ENCODE measurements at places on chromosomes 1 and 21.

DNA sequence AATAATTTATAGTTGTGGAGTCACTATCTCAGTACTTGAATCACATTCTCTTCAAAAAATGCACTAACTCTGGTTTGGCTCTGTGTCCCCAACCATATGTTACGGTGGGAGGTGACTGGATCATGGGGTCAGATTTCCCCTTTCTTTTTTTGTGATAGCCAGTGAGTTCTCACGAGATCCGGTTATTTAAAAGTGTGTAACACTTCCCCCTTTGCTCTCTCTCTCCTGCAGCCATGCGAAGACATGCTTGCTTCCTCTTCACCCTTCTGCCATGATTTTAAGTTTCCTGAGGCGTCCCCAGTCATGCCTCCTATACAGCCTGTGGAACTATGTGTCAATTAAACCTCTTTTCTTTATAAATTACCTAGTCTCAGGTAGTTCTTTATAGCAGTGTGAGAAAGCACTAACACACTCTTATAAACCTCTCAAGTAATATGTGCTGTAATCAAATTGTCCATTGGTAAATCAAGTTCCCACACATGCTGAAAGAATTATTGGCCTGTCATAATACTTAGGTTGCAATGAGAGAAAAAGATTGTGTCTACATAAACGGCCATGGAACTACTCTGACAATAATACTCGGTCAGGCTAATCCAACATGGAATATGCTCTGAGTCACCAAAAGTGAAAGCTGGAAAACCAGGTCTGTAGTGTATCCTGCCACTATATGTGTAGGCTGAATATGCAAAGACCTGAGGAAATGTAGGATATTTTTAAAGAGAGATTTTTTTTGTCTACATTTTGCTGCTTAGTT, 107.5 kb downstream of the SLC44A5 start:
- no peak for DNase-seq

GRCh38 chr21:45990741-45991605, 9.4 kb downstream of the COL6A1 start:
- no peak for DNase-seq

- DNase-seq, result no peak
These were observed 18.6 kb upstream of the COL18A1 start for GRCh38 chr21:45386336-45386727.

DNA sequence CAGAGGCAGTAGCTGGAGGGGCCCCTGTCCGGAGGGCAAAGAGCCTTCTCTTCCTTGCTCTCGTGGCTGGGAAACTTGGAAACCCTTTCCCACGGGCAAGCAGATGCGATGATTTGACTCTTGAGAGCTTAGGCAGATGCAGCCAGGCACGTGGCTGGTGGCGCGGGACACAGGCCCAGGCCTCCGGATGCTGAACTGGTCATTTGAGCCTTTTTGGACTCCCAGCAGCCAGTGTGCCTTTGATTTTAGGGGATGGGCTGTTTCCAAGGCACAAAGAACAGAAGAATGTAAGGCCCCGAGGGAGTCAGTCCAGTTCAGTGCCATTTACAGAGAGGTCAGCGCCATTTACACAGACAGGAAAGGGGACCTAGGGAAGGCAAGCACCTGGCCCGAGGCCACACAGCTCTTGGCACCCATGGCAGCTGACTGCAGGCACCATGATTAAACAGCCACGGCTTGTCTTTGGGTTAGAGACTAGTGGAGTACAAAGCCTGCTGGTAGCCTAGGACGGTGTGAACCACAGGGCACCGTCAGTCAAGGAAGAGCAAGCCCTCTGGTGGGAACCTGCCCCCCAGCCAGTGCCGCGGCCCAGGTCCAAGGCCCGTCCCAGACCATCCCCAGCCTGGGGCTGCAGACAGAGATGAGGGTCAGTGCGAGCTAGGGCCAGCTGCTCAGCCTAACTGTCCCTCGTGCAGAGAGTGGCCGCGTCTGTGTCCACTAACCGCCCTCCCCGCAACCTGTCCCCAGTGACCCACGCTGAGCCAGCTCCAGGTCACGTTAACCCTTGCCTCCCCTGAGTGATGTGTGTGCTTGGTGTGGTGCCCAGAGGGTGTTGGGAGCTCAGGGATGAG, 20.4 kb upstream of the CCDC27 start:
- DNase-seq, result no peak

DNA sequence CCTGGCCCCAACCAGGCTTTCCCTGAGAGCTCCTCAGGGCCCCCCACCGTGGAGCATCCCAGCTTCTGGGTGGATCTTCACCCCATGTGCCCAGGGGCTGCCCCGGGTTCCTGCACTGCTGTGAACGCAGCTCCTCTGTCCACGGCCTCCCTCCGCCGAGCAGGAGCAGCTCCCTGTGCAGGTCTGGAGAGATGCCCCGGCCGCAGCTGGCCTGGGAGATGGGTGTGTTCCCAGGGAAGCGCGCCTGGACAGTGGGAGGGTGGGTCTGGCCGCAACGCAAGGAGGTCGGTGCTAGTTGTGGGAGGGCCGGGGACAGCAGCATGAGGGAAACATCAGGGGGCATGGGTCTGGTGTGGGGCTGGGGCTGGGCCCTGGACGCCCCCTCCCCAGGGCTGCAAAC, 71.3 kb downstream of the MORN1 start:
- no peak for DNase-seq

- no peak for DNase-seq
These were observed 8.7 kb upstream of the TNFRSF14 start for GRCh38 chr1:2547210-2548067.

DNA sequence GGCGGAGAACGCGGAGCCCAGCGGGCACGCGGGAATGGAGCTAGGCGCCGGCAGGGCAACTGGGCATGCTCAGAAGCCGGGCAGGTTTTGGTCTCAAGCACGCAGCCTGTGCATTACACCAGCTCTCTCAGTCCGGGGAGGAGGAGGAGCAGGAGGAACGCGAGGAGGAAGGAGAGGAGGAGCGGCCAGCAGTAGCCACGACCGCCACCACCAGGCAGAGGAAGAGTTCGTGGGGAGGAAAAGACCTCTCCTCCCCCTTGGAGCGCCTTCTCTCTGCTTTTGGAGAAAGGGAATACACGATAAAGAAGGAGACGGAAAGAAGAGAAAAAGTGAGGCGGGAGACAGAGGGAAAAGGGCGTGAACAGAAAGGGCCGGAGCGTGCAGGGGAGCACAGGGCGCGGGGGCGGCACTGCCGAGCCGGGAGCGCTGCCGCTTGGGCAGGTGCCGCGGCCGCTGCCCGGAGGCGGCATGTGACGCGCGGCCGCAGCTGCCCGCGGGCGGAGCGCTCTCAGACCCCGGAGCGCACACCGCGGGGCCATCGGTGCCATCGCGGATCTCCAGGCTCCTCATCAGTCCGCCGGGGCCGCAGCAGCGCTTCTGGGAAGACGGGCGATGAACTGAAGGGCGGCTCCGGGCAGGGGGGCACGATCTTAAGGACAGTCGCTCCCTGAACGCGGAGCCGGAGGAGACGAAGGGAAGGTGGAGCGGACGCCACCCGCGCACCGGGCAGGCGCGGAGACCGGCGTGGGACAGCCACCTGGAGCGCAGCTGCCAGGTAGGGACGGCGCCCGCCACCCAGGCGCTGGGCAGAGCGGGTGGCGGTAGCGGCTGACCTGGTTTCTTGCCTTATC, at the start of gene CHRM3:
Gene CHRM3, plus strand, starts transcription at position 116 of the 851 bp plus-strand sequence. CDS start 520,884 bp downstream, outside the sequence.
- peak; percentile 43 for DNase-seq

DNA sequence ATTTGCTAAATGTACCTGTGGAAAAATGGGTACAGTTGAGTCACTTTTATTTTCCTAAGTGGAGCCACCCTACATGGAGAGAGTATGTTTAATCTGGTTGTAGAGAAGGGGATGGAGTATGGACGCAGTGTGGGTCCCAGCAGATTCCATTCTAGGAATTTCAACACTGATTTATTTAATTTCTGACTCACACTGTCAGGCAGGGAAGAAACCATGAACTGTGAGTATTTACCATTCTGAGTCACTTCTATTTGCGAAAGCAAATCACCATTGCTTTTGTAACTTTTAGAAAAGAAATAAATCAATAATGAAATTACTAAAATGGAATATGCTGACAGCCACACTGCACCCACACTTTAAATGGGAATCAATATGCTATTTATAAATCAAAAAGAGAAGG, 339.0 kb downstream of the DSCAM start:
- DNase-seq, result no peak

GRCh38 chr1:247212627-247213617, 41.1 kb upstream of the ZNF124 start:
- no peak for DNase-seq

DNA sequence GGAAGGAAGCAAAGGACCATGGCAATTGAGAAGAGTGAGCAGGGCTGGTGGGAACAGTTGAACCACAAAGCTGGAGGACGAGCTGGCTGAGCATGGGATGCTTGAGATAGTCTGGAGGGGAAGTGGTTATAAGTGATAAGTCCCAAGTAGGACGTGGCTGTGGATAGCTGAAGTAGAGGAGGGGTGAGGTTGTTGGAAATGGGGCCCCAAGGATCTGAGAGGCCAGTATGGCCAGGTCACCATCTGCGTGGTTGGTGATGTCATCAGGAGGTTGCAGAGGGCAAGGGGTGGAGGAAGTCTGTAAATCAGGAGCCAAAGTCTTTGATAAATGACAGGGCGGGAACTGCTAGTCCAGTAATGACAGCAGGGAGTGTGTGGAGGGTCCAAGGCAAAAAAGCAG, 11.0 kb upstream of the REN start:
- no peak for DNase-seq

DNA sequence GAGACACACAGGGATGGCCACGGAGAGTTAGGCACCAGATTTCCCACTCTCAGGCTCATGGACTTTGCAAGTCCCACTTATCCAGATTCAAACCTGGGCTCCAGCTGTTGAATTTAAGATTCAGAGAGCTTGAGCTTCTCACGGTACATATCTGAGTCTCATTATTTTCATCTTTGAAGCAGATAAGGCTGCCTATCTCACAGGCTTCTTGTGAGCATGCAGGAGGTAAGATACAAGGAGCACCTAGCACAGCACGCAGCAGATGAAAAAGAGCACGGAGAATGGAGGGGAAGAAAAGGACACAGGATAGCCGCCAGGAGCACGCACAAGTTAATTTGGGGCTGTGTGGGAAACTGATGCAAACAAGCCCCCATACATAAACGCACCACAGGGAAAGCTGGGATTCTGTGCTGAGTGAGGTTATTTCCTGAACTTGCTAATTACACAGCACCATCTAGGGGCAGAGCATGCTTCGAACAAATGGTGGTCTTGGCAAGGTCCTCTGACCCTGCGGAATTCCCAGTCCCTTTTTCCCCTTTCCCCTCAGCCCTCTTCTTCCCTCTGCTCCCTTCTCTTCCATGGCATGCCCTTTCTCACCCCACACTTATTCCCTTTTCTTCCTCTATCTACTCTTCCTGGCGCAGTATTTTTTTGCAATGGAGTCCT, 134.7 kb upstream of the VANGL1 start:
- DNase-seq, result no peak

DNA sequence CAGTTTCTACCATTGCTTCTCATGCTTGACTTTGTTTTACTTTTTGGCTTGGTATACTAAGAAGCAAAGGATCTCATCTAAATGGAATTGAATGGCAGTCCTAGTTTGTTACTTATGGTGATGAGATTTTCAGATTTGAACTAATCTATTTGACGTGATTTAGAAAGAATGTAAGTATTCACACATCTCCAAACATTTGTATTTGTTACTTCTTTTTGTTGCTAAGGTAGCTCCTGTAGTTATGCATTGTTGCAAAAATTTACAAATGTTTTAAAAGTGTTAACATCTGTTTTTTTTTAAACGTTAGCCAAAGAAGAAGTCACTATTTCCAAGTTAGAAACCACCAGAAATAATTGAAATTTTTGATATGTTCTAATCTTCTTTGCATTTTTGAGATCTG, 222.5 kb downstream of the RPS6KC1 start:
- no peak for DNase-seq

DNA sequence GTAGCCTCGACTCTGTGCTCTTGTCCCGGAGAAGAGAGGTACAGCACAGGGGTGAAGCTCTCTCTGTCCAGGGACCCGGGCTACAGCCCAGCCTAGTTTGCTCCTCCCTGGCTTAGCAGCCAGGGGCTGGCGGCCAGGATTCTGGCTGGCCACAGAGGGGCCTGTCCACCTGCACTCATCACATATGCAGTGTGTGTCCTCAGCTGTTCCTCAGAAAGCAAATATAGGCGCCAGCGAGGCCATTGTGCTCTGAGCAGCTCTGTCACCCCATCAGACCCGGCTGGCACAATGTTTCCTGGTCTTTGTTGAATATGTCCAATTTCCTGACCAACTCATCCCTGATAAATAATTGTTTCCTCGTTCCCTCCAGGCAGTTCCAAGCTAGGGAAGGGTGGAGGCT, 28.5 kb downstream of the KCND3 start:
- DNase-seq, result no peak

DNA sequence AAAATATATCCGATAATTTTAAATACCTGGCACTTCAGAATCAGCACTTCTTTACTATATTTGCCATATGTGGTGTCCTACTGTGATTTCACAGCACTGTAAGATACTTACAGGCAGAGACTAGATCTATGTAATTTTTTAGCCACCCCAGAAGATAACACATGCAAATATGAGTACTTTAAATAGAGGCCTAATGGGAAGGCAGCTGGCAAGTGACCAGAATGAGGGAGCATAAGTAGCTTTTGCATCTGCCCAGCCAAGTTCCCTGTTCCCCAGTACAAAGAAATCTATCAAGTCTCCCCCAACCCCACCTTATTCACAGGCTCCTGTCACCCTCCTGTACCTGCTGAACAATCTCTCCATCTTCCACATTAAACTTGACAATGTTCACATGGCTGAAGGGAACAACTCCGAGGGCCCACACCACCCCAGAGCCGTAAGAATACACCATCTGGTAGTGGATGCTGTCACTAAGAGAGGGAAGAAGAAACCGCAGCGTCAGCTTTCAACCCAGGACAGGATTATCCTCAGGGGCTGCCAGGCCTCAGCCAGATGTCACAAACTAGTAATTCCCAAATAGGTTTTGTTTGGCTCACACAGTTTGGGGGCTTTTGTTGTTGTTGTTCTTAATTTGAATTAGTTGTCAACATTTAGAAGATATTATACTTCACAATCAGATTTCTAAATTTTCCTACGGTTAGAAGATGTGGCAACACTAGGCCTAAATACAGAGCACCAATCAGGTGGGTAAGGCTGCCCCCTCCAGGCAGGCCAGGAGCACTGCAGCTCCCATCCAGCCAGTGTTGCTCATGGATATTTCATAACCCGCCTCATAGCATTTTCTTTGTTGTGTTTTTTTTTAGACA, 10.4 kb downstream of the EMC1 start:
- no peak for DNase-seq

DNA sequence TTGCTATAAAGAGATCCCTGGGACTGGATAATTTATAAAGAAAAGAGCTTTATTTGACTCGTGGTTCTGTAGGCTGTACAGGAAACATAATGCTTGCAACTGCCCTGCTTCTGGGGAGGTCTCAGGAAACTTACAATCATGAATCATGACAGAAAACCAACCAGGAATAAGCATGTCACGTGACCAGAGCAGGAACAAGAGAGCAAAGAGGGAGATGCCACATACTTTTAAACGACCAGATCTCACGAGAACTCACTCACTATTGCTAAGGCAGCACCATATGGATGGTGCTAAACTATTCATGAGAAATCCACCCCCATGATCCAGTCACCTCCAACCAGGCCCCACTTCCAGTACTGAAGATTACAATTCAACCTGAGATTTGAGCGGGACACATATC, 49.8 kb upstream of the RCC1 start:
- no peak for DNase-seq

Data from NCI-H2081 treated with DMSO at 0.1 percent for 48 hours (cell line).